ENCODE measurements at places on chromosomes 5 and 9. TPM values are rescaled to one million over a fixed set of nuclear protein-coding genes. Genes with fewer than 3 reads are reported as not detected.

GLRA1 gene
- not detected for total RNA-seq

TTC16 gene
- not detected for total RNA-seq

GRCh38 chr5:178595150-178595549 is 5.0 kb upstream of the COL23A1 start:
- DNase-seq: no peak

TMC1 gene
- total RNA-seq: 0.75 TPM

DNA sequence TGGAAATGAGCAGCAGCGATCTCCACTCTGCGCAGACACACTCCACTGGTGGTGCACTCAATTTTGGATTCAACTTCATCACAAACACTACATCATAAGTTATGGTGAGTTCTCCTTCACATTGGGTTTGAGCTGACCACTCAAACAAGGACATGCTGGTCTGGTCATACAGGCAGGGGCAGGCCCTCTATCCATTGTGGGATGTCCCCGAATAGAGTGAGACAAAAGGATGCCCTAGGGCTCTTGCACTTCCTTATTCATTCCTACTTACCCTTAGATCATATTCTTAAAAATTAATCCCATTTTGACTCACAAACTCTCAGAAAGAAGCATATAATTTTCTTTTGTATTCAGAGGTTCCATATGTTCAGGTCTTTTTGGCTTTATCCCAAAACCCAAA is 16.3 kb upstream of the PJA2 start:
- DNase-seq: no peak

Measured in A673 (cell line).